ENCODE measurements at places on chromosomes 5 and 9.

DNA sequence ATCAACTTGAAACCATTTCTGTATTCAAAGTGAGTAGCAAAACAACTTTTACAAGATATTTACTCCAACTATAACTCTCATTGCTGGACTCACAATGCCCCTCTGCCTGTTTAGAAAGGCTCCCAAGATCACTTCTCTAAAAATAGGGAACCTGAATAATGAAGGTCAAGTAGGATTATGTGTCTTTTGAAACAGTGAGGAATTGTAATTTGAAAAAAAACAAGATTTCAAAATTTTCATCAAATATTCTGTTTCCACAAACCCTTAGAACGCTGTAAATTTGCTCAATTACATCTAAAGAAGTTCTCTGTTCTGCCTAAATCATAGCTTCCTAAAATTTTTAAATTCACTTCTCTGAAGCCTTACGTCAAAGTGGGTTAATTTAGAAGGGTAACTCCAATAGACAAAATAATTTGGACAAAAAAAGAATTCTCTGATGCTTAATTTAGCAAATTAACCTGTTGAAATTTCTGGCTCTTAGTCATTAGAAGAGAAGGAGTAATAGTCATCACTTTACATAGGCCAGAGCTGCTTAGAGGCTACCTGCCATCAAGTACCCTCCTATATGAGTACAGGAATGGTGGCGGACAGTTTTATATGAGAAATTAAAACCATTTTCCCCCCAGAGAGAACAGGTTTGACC is 4.0 kb downstream of the ELL2 start:
- no peak overlapping the region for H3K27ac ChIP-seq
- H3K4me3 ChIP-seq, result peak overlapping the region; percentile 43
- no peak for DNase-seq

- no peak overlapping the region for H3K4me3 ChIP-seq
- peaks cover 21% of the 10 kb centered on the region for H3K27me3 ChIP-seq
- H3K4me1 ChIP-seq, result no peaks in the 10 kb centered on the region
Observed at GRCh38 chr9:90783964-90784363, 17.7 kb upstream of the SYK start.

GRCh38 chr5:75546830-75547229 is 35.1 kb downstream of the POLK start:
- H3K4me3 ChIP-seq, result no peak overlapping the region
- no peak overlapping the region for H3K27ac ChIP-seq
- no peak for DNase-seq

- H3K27me3 ChIP-seq, result no peaks in the 10 kb centered on the region
- no peaks in the 10 kb centered on the region for H3K4me1 ChIP-seq
- DNase-seq, result no peak
- no peaks in the 10 kb centered on the region for H3K36me3 ChIP-seq
- H3K4me3 ChIP-seq, result no peak overlapping the region
- H3K27ac ChIP-seq, result no peak overlapping the region
Observed at GRCh38 chr5:3336666-3337065, 259.0 kb upstream of the IRX1 start.

GRCh38 chr9:37364751-37365360 is 57.6 kb upstream of the GRHPR start:
- H3K4me3 ChIP-seq, result no peak overlapping the region
- H3K27ac ChIP-seq, result no peak overlapping the region
- H3K27me3 ChIP-seq, result no peaks in the 10 kb centered on the region

GRCh38 chr5:128264564-128265360 is 181.2 kb downstream of the SLC12A2 start:
- DNase-seq, result no peak
- H3K4me1 ChIP-seq, result no peaks in the 10 kb centered on the region
- H3K4me3 ChIP-seq, result no peak overlapping the region
- no peak overlapping the region for H3K27ac ChIP-seq
- no peaks in the 10 kb centered on the region for H3K27me3 ChIP-seq
- no peaks in the 10 kb centered on the region for H3K36me3 ChIP-seq

- peaks cover 36% of the 10 kb centered on the region for H3K4me1 ChIP-seq
- peaks cover 16% of the 10 kb centered on the region for H3K27me3 ChIP-seq
- peak overlapping the region; percentile 25 for H3K4me3 ChIP-seq
- H3K36me3 ChIP-seq, result no peaks in the 10 kb centered on the region
- peak; percentile 41 for DNase-seq
- peak overlapping the region; percentile 57 for H3K27ac ChIP-seq
Observed at GRCh38 chr9:133701321-133701980, 36.7 kb downstream of the SARDH start.

- DNase-seq, result no peak
- H3K4me3 ChIP-seq, result no peak overlapping the region
- peaks cover 80% of the 10 kb centered on the region for H3K36me3 ChIP-seq
- peaks cover 22% of the 10 kb centered on the region for H3K4me1 ChIP-seq
Observed at GRCh38 chr9:336039-336438, 121.4 kb downstream of the DOCK8 start.

DNA sequence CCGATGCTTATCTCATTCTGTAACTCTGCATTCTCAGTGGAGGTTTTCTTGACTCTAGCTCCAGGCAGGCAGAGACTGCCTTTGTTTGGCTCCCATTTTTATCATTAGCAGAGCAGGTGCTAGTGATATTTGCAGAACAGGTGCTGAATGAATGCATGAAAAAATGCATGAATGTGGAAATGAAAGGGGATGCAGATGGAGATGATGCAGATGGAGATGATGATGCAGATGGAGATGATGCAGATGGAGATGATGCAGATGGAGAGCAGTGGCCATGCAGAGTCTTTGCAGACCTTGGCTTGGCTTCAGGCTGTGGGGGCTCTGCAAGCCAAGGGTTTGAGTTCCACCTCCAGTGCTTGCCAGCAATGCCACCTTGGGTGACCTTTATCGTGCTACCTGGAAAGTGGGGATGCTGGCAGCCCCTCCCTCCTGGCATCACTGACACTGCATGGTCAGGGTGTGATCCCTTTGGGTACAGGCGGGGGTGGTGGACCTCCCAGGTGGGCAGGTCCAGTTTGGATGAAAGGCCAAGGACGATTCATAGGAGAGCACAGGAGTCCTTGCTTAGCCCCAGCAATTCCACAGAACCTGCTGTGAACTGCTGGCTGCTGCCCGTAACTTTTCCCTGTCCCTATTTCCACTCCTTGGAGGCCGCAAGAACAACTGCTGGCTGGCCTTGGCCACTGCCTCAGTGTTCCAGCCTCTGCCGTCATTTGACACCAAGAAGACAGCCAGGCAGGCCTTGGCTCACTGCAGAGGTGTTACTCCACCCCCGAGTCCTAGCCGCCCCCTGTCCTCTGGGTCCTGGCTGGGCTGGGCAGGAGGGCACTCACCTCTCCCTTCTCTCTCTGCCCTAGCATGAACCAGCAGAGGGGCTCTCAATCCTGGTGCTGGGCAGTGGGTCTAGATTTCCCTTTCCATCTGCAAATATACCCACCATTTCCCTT is 33.0 kb downstream of the ERGIC1 start:
- H3K4me3 ChIP-seq, result no peak overlapping the region
- H3K27ac ChIP-seq, result no peak overlapping the region
- DNase-seq, result no peak
- H3K4me1 ChIP-seq, result peaks cover 14% of the 10 kb centered on the region
- no peaks in the 10 kb centered on the region for H3K27me3 ChIP-seq

GRCh38 chr5:110957934-110958333 is 113.6 kb upstream of the TSLP start:
- no peak for DNase-seq
- no peak overlapping the region for H3K27ac ChIP-seq
- no peaks in the 10 kb centered on the region for H3K27me3 ChIP-seq
- no peak overlapping the region for H3K4me3 ChIP-seq

- H3K4me1 ChIP-seq, result no peaks in the 10 kb centered on the region
- no peak overlapping the region for H3K4me3 ChIP-seq
- H3K36me3 ChIP-seq, result no peaks in the 10 kb centered on the region
- peaks cover 5% of the 10 kb centered on the region for H3K27me3 ChIP-seq
- DNase-seq, result no peak
- no peak overlapping the region for H3K27ac ChIP-seq
Observed at GRCh38 chr5:135718651-135719050, 115.8 kb upstream of the SLC25A48 start.

GRCh38 chr9:130451509-130452388 is 7.0 kb downstream of the ASS1 start:
- H3K27me3 ChIP-seq, result peaks cover 3% of the 10 kb centered on the region
- peaks cover 18% of the 10 kb centered on the region for H3K4me1 ChIP-seq
- peak; percentile 24 for DNase-seq
- no peak overlapping the region for H3K27ac ChIP-seq
- no peak overlapping the region for H3K4me3 ChIP-seq

DNA sequence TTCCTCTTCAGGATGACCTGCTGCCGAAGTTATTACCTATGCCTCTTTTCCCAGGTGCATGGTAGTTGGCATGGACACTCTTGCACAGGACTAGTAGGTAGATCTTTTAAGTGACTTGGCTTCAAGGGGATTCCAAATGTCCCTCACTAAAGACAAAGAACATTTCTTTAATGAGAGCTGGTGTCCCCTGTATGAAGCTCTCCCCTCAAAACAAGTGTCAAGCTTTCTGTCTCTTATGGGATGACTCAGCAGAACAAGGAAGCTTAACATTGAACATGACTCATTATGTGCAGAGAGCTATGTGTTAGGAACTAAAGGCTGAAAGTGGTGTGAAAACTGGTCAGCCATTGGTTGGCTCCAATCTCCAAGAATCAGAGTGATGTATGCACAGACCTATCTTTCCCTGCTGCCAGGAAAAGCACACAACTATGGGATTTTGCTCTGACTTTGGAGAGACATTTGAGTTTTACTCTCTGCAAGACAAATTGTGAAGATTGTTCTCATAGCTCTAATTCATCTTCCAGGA is 120.5 kb downstream of the PRDM6 start:
- DNase-seq, result no peak
- H3K4me3 ChIP-seq, result no peak overlapping the region
- H3K27ac ChIP-seq, result no peak overlapping the region
- peaks cover 2% of the 10 kb centered on the region for H3K27me3 ChIP-seq
- H3K4me1 ChIP-seq, result no peaks in the 10 kb centered on the region
- H3K36me3 ChIP-seq, result no peaks in the 10 kb centered on the region

DNA sequence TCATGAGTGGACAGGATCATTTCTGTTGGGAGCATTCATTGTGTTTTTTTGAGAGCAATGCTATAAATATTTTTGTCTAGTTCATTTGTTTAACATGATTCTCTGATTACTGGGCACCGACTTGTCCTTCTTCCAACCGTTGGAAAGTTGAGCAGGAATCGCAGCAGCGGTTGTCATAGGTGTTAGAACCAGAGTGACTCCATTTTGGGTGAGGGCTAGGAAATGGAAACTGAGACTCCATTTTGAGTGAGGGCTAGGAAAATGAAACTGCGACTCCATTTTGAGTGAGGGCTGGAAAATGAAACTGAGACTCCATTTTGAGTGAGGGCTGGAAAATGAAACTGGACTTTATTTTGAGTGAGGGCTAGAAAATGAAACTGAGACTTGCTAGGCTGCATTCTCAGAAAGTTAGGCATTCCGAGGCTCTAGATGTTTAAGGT is 100.6 kb downstream of the ICE1 start:
- peak overlapping the region; percentile 72 for H3K27ac ChIP-seq
- H3K27me3 ChIP-seq, result no peaks in the 10 kb centered on the region
- peak; percentile 48 for DNase-seq
- peaks cover 31% of the 10 kb centered on the region for H3K36me3 ChIP-seq

DNA sequence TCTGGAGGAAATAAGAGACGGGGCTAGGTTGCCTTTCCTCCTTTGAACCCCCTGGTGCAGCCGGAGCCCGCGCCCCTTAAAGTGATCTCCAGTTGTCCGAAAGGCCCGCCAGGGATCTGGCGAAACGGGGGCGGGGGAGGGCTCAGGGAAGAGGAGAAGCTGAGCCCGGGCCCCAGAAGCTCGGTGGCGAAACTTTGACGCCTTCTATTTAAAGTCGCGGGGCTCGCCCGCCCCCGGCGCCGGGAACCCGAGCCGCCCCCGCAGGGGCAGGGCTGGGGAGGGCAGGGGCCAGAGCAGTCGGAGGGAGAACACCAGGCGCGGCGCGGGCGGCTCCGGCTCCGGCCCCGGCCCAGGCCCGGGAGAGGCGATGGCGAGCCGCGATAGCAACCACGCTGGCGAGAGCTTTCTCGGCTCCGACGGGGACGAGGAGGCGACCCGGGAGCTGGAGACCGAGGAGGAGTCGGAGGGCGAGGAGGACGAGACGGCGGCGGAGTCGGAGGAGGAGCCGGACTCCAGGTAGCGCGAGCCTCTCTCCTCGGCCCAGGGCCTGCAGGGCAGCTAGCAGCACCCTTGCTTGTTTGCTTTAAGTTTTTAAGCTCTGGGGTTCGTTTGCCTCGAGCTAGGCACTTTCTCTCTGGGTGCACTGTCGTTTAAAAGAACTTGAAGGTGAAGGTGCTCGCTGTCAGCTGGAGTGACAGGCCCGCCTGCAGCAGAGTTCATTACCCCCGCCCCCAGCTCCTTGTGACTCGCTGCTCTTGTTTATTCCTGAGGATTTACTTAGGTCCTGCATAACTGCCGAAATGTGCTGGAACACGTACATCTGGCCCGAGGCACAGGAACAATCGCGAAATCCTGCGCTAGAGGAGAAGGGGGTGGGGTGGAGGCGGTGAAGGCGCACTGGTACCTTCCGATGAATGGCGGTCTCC is at the start of gene CMYA5:
Gene CMYA5, plus strand, starts transcription at position 296 of the 926 bp plus-strand sequence. Its CDS starts 72 bp downstream, at position 368.
- DNase-seq, result no peak
- H3K4me1 ChIP-seq, result peaks cover 10% of the 10 kb centered on the region
- H3K27me3 ChIP-seq, result peaks cover 2% of the 10 kb centered on the region
- no peak within 1 kb of the TSS for H3K4me3 ChIP-seq

DNA sequence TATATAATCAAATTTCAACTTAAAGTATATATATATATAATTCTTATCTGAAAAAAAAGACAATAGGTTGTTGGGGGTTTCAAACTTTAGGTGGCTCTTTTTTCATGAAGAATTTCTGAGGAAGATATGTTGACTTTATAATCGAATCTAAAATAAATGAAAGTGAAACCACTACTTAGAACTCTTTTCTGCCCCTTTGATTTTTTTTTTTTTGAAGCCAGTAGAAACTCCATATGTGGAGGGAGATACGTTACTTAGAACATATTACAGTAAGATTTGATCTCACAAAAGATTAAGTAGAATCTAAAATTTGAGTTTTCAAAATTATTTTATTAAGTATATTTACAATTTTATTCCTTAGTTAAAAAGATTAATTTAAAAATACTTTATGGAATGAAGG is 96.9 kb downstream of the ATG10 start:
- no peak overlapping the region for H3K4me3 ChIP-seq
- no peak overlapping the region for H3K27ac ChIP-seq
- H3K4me1 ChIP-seq, result peaks cover 4% of the 10 kb centered on the region
- DNase-seq, result no peak
- H3K27me3 ChIP-seq, result no peaks in the 10 kb centered on the region

Data from activated CD4-positive, alpha-beta memory T cell treated with anti-CD3 and anti-CD28 coated beads, Interleukin-2, amount 10 ng/mL, durations not matched to agents 7 days and 5 days (primary cell).